ENCODE measurements at places on chromosomes 1 and 21.

- no peak for DNase-seq
Observed at GRCh38 chr1:204714861-204715511, 29.4 kb upstream of the LRRN2 start.

- DNase-seq, result no peak
Observed at GRCh38 chr1:224872832-224873433, 56.5 kb upstream of the DNAH14 start.

GRCh38 chr1:217747156-217747769, 116.1 kb downstream of the SPATA17 start:
- DNase-seq, result peak; percentile 47

DNA sequence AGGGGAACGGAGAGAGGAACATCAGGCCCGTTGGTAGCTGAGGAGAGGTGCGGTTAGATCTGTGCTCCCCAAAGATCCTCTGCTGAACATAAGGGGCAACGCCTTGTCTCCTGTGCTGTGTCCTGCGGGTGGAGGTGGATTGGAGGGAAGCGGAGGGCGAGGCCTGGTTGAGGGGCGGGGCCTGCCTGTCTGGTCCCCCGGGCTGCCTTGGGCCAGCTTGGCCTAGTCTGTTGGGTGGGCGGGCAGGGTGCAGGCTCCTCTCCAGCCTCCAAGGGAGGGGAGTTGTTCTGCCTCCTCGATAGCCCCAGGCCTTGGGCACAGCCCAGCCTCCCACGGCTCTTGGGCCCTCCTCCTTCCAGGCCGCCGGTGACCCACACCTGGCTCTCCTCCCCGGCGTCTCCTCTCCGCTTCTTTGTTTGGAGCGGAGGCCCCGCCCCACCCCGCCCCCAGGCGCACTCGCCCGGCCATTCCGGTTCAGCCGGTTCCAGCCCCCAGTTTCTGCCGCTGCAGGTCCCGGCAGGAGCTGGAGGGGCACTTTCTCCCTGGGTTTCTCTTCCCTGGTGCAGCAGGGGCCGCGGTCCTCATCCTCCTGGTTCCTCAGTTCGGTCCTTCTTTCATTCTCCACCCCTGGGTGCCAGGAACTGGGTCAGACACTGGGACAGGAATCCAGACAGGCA, 19.4 kb downstream of the PTPRF start:
- DNase-seq, result no peak

DNA sequence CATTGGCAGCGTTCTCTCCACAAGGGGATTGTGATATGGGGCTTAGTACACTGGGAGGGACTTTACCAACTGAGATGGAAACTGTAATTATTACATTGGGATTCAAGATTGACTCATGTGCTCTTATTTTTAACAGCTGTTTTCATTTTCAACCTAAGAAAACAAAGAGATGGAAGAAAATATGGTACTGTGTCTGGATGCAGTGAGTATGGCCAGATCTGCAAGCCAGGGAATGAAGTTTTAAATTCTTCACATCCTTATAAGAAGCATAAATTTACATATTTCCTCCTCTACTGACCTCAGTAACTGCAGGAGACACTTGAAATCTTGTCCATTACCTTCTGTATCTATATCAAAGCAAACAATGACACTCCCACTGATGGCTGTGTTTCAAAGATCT, 81.5 kb upstream of the EDEM3 start:
- no peak for DNase-seq

GRCh38 chr1:45306905-45307304, 19.8 kb upstream of the HPDL start:
- no peak for DNase-seq

Measured in foreskin fibroblast (primary cell).